SHP77 (cell line): ENCODE measurements at places on chromosomes 16 and 17.

- DNase-seq: peak; percentile 53
Measured at GRCh38 chr16:81651758-81652718, 127.1 kb upstream of the PLCG2 start.

DNA sequence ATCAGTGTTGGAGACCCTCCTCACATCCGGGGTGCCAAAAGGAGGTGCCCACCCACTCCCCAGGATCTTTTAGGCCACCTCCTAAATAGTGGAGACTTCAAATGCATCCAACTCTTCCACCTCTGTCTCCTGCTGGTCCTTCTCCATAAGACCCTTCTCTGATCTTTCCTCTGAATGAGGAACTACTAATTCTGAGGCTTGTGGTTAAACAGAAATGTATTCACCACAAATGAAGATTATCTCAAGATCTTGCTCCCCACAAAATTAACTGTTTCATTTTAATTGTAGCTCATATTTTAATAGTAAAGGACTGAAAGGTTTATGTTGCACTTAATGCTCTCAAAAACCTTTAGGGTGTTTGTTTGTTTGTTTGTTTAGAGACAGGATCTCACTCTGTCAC lies 34.1 kb downstream of the TLE7 start:
- no peak for DNase-seq

- DNase-seq: no peak
Measured at GRCh38 chr17:42895185-42895555, 5.4 kb upstream of the G6PC1 start.

- DNase-seq: no peak
Measured at GRCh38 chr17:78996781-78997201, 12.8 kb downstream of the CANT1 start.

GRCh38 chr16:29126057-29126494 lies 141.2 kb downstream of the LAT start:
- DNase-seq: no peak

DNA sequence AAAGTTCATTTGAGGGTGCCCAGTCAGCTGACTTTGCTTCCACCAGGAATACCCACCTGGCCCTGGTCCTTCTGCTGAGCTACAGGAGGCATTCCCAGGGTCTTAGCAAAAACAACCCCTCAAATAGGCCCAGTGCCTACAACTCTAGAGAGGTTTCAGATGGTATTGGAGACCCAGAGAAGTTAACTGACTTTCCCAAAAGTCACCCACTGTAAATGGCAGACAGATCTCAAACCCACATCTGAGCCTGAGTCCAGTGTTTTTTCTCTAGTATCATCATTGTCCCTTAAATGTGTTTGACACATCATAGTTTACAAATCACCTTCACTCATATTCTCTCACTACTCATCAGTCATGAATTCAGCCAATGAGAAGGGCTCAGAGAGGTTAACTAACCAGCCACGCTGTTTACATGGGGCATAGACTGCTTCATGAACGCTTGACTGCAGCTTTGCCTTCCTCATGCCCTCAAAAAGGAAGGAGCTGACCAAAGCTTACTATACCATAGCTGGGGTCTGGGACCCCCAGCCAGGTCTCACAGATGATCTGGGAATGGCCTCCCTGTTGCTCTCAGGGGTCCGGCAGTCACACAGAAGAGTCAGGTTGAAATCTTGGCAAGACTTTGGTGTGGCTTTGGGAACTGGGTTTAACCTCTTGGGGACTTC lies 3.7 kb downstream of the PHOSPHO1 start:
- DNase-seq: no peak

GRCh38 chr16:84548508-84548907 lies 44.0 kb upstream of the MEAK7 start:
- DNase-seq: no peak

GRCh38 chr17:68963958-68964357 lies 8.8 kb upstream of the ABCA8 start:
- DNase-seq: no peak

- no peak for DNase-seq
Measured at GRCh38 chr16:87661561-87661960, 59.3 kb downstream of the JPH3 start.

- DNase-seq: no peak
Measured at GRCh38 chr16:86577314-86577971, 906 bp upstream of the FOXL1 start.

DNA sequence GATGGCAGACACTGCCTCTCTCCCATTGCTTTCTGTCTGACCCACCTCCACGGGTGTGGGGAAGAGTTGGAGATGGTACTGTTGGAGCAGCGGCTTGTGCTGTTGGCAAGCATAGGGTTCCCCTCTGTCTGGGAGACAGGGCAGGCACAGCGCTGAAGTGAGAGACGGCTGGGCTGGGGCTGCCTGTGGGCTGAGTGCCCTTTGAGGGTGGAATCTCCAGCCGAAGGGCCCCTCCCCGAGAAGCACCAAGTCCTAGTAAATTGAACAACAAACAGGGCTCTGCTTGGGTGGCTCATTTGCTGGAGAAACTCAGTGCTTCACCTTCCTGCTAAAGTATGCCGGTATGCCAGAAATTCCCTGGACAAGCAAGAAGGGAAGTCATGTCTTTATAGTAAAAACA lies 79.7 kb downstream of the KSR1 start:
- DNase-seq: no peak

DNA sequence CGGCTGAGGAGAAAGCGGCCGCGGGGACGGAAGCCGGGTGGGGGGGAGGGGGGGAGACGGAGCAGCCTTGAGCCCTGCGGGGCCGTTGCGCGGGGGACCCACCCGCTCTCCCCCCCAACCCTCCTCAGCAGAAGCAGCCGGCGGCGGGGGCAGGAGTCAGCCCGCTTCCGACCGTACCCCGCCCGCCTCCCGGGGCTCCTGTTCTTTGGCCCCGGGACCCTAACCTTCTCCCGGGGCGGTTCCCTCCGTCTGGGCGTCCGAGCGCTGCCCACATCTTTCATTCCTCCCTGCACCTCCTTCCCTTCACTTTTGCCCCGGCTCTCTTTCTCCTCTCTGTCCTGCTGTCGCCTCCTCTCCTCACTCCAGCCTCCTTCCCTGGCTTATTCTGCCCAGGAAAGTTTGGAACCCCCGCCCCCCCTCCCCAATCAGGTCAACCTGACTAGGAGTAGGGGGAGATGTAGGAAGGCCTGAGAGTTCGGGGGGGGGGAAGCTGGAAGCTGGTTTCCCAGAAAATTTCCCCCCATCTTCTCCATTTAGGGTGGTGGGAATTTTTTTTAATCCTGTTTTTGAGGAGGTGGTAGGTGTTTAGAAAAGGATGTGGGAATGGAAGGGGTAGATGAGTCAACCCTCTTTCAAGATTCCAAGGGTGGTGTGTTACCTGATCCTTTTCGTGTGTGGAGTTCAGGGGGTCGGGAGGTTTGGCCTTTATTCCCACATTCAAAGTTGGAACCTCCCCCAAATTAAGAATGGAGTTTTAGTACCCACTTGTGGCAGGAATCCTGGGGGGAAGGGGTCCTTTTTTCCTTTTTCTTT lies 427 bp upstream of the NLK start:
- no peak for DNase-seq

GRCh38 chr17:48610282-48611211 lies at the start of gene HOXB7:
HOXB7 (minus strand) TSS chr17:48611017; CDS start chr17:48610918, 99 bp downstream.
- DNase-seq: peak; percentile 75

- no peak for DNase-seq
Measured at GRCh38 chr17:4362141-4362540, 4.3 kb downstream of the UBE2G1 start.

- DNase-seq: no peak
Measured at GRCh38 chr16:89159066-89159849, 12.3 kb upstream of the CDH15 start.

- no peak for DNase-seq
Measured at GRCh38 chr17:31398381-31399311, 7.2 kb downstream of the RAB11FIP4 start.

GRCh38 chr17:69525920-69526841 lies 111.7 kb downstream of the MAP2K6 start:
- peak; percentile 26 for DNase-seq

- DNase-seq: no peak
Measured at GRCh38 chr17:62821189-62822079, 13.3 kb upstream of the MARCHF10 start.

DNA sequence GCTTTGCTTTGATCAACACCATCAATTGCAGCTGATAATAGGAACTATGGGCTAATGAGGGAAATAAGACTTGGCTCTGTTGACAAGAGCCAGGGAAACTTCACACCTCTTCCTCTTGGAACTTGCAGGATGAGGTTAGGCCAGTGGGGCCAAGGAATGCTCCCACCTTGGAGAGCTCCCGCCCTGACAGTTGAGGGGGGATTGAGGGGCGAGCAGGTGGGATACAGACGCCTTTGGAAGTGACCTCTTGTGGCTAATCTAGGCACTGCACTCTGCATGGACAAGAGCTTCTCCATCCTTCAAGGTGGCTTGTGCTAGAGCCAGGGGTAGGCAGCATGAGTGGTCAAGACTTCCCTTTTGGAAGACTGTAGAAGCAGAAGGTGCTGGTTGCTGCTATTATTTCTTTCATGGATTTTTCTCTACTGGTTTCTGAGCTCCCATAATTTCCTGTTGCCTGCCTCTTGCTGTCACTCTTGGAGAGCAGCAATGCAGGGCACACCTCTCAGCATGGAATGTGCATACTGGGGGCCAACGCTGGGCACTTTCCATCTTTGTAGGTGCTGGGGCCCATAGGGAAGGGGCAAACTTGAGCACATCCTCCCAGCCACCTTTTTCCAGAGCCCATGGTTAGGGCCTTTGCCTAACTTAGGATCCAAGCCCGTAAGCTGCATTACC lies 2.3 kb upstream of the PHF12 start:
- DNase-seq: peak; percentile 42

GRCh38 chr17:74119965-74120364 lies 83.5 kb upstream of the RPL38 start:
- peak; percentile 72 for DNase-seq

DNA sequence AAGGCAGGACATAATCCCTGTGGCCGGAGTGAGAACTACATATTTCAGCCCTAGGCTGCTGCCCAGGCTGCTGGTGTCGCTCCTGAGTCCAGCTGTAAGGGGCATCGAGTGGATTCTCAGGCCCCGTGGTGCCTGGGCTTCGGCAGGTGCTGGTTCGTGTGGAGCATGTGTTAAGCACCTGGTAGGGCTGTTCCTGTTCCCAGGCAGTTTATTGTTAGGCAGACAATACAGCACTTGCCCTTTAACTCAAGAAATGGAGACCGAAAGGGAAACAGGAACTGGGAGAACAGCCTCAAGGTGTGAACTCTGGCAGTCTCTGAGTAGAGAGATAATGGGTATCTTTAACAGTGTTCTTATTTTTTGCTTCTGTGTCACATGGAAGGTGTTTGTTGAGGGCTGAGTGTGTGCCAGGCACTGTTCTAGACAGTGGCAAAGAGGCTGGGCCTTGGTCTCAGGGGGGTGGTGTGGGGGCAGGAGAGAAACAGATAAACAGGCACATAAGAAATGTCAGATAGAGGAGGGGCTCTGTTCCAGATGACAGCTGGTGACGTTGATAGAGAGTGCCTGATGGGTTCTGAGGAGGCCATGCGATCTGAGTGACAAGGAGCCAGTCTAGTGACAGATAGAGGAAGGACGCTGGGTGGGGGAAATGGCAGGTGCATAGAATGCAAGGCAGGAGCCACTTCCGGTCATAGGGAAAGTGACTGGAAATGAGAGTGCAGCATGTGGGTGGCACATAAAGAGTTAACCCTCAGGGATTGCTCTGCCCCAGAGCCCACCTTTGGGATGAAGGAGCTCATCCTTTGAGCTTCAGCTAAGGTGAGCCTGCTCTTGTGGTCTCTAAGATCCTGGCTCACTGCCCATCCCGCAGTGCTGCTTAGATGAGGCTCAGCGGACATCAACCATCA lies 33.8 kb downstream of the EPN2 start:
- peak; percentile 61 for DNase-seq

DNA sequence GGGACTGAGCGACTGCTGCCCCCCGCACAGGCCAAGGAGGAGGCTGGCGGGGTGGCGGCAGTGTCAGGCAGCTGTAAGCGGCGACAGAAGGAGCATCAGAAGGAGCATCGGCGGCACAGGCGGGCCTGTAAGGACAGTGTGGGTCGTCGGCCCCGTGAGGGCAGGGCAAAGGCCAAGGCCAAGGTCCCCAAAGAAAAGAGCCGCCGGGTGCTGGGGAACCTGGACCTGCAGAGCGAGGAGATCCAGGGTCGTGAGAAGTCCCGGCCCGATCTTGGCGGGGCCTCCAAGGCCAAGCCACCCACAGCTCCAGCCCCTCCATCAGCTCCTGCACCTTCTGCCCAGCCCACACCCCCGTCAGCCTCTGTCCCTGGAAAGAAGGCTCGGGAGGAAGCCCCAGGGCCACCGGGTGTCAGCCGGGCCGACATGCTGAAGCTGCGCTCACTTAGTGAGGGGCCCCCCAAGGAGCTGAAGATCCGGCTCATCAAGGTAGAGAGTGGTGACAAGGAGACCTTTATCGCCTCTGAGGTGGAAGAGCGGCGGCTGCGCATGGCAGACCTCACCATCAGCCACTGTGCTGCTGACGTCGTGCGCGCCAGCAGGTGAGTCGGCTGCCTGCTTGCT lies 5.6 kb upstream of the TMEM88 start:
- DNase-seq: no peak

GRCh38 chr17:46108120-46108519 lies 85.1 kb downstream of the KANSL1 start:
- no peak for DNase-seq

GRCh38 chr17:19996502-19996901 lies 12.7 kb upstream of the SPECC1 start:
- DNase-seq: peak; percentile 42

- no peak for DNase-seq
Measured at GRCh38 chr17:9859781-9860180, 34.1 kb downstream of the GLP2R start.

DNA sequence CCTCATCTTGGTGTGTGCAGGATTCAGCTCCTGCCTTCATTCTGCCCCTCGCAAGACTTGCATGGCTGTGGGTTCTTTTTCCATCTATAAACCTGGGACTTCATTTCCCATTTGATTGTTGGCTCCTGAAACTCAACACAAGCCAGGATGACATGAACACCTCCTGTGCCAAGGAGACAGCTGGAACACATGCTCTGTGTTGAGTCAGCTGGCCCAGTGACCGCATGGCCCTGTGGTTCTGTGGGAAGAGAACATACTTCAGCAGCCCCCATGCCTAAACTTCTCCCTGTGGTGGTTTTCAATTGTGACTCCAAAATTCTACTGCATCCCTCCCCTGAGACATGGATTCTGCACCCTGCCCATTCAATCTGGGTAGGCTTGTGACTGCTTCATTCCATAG lies 57.9 kb upstream of the FOXF1 start:
- no peak for DNase-seq
